ENCODE measurements at places on chromosomes 5 and 9.
A peak's percentile ranks its signal among the peaks of the same experiment; 100 is the strongest.

DNA sequence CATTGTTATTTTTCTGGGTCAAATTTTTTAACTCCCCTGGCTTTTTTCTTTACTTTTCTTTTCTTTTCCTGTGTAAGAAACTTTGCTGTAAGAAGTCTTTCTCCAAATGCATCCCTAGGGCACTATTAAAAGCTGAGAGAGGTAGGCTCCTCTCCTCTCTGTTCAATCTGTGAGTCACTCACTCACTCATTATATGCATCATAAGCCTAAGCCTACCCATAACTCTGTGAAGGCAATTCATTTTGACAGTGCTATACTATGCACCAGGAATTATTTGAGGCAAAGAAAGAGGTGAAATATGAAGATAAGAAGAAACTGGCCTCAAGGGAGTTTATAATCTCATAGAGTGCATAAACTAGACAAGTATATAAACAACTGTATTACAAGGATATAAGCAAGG is 67.9 kb upstream of the PRR16 start:
- no peak for DNase-seq

DNA sequence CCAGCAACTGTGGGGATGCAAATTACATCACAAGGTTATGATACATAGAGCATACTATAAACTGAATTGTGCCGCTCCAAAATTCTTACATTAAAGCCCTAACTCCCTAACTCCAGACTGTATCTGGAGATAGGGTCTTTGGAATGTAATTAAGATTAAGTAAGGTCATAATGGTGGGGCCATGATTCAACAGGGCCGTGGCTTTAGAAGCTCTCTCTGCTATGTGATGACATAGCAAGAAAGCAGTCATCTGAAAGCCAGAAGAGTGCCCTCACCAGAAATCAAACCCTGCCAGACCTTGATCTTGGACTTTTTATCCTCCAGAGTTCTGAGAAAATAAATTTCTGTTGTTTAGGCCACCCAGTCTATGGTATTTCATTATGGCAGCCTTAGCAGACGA is 123.9 kb downstream of the FBXL17 start:
- no peak for DNase-seq

DNA sequence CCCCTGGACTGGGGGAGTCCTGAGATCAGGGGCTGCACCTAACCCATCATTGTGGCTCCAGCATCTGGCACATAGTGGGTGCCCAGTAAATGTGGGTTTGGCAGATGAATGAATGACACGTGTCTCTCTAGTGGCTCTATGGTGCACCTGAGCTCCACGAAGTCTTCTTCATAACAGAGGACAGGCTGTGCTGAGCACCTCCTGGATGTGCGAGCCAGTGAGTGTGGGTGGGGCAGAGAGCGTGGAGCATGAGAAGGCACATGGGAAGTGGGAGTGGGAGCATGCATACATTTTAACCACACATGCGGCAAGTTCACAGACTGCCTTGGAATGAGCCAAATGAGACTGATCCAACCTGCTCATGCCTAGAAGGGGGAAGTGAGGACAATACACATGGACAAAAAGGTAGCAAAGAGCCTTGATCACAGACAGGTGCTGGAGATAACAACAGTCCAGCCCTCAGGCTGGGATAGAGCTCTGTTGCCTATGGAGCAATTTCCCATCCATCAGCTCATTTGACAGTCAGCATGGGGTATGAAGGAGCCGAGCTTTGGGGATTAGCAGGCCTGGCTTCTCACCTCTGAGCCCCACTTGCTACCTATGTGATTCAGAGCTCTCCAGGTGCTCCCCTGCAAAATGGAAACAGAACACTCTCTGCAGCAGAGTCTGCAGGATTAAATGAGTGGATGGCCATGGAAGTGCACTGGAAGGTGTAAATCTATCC is 76.2 kb upstream of the TBC1D2 start:
- DNase-seq: no peak

DNA sequence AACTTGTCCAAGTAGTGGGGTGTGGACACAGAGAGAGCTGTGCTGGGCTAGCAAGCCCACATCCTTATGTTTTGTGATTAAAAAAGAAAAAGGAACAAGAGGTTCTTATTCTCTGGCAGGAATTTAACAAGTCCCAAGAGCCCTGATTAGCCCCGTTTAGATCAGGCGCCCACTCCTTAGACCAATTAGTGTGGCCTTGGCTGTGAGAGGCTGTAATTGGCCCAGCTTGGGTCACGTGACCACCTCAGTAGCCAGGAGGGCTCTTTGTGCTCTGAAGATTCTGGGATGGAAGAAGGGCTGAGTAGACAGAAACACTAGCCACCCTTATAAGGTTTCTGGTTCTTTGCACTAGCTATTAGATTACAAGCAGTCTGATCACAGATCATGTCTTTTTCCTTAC is 31.1 kb downstream of the GCNT4 start:
- DNase-seq: no peak

DNA sequence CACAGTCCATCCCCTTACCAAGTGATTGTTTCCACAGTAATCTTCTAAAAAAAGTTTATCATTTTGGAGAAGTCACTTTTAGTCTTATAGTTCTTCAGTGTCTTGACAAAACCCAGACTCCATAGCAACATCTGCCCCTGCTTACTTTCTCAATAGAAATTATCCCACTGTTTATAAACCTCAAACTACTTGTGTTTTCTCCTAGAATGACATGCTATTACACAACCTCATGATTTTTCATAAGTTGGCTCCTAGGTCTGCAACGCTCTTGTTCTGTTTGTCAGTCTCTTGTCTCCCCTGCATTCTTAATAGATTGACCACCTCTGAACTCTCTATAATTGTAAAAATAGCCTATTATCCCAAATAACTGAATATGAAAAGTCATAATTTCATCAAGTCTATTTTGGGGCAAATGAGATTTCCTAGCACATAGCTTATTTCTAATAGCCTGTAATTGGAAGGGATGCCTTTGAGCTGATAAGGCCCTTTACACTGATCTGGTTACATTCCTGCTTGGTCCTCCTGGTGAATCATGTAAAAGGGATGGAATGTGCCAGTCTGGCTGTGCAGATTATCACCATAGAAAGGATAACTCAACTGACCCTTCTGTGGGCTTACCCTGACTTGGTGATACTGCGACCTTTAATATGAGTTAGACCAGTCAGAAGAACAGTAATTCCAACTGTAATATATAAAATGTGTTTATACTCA is 69.6 kb downstream of the CHSY3 start:
- DNase-seq: no peak

GRCh38 chr5:14816999-14817761 is 54.4 kb downstream of the ANKH start:
- DNase-seq: no peak

DNA sequence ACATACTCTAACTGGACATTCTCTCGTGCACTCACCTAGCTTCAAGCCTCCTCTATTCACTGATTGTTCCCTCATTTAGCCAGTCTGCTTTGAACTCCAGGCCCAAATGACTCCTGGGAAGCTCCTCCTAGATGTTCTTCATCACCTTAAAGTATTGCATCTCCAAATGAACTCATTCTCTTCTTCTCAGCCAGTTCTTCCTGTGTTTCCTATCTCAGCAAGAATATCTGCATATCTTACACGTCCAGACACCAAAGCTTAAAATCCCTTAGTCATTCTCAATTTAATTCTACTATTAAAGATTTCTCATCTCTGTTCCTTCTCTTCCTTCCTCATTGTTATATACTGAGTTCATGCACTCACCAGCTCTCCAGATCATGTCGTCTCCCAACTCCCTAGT is 118.6 kb upstream of the DAB2 start:
- no peak for DNase-seq

GRCh38 chr9:38432922-38433510 is 8.8 kb upstream of the IGFBPL1 start:
- DNase-seq: no peak

DNA sequence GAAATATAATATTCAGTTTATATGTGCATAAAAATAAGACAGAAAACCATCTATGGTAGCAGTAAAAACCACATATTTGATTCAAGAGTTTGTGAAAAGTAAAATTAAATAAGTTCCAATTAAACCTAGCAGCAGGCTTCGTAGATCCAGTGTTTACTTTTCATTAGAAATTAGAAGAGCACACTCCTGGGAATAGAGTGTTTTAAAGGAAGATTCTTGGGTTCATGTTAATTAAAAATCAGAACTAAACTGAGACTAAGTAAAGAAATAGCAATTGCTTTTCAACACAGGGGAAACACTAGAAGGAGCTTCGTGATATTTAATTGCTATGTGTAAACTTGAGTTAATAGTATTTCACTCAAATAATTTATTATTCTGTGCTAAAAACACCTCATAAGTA is 1097.8 kb upstream of the CDH18 start:
- DNase-seq: no peak

DNA sequence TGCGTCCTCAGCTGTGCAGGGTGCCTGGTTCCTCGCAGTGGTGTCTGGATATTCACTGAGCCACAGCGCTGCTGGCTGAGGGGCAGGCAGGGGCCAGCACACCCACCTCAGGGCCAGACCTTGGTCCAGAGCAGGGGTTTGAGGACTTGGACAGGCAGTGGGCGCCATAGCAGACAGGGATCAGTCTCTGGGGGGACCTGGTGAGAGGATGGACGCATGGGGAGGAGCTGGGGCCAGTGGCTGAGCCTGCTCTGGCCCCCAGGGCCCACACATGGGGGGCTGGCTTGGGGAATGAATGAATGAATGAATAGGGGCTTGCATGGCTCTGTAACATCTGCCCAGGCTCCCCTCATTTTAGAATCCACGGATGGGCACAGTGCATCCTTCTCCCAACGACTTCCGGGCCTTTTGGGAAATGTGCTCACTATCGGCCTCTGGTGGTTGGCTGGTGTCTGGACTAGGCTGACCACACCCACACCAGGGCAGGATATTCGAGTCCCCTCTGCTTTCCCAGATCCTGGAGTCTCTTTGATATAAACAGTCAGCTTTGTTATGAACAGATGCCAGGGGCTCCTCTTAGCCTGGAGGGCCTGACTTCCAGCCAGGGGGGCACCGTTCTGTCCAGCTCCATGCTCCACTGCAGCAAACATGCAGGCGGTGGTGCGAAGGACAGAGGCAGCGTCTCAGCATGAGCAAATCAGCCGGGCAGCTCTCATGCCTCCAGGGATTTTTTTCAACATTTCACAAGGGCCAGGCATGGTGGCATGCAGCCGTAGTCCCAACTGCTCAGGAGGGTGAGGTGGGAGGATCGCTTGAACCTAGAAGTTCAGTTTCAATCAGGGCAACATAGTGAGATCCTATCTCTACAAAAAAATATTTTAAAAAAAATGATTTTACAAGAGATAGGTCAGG is 62.6 kb downstream of the NEK6 start:
- DNase-seq: peak; percentile 75

DNA sequence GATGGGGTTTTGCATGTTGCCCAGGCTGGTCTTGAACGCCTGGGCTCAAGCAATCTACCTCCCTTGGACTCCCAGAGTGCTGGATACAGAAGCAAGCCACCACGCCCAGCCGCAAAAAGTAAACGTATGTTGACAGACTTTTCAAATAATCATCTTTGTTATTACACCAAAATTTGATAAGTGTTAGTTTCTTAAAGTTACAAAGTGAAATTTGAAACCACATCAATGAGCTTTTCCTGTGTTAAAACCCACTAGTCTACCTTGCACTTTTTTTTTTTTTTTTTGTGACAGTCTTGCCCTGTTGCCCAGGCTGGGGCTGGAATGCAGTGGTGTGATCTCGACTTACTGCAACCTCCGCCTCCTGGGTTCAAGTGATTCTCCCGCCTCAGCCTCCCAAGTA is 29.9 kb downstream of the SPACA9 start:
- DNase-seq: no peak

GRCh38 chr5:177231479-177232250 is 71.9 kb downstream of the RAB24 start:
- DNase-seq: no peak

DNA sequence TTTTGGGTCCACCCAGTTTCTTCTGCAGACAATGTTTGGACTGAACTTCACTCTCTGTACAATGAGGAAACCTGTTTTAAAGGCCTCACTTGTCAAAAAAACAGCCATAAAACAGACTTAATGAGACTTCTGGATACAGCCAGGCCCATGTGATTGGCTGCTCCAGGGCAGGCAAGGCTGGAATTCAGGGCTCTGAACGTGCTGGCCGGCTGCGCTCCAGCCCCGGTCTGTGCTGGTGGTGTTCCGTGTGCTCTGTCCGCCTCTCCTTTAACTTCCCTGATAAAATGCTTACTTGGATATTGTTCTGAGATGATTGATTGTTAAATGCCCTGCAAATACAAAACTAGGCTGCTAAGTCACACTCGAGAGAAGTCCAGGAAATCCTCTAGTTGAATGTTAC is 131.2 kb upstream of the KLF4 start:
- DNase-seq: peak; percentile 48

- DNase-seq: no peak
These were observed 386.8 kb upstream of the PTPRD start for GRCh38 chr9:10999646-11000045.

GRCh38 chr5:21121213-21121612 is 1133.2 kb upstream of the CDH18 start:
- DNase-seq: no peak

DNA sequence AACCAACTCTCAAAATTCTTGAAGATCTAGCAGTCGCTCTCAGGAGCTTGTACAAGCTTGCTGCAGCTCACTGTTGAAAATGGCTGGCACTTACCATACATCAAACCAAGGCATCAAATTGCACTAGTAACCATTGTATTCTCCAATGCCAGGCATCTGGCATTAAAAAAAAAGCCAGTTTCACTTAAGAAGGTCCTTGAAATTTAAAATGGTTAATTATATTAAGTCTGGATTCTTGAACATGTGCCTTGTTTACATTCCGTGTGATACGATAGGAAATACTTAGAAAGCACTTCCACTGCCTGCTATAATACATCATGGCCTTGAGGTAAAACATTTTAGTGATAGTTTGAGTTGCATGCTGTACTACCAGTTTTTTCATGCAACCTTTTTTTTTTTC is 300.7 kb downstream of the KDM4C start:
- DNase-seq: no peak

DNA sequence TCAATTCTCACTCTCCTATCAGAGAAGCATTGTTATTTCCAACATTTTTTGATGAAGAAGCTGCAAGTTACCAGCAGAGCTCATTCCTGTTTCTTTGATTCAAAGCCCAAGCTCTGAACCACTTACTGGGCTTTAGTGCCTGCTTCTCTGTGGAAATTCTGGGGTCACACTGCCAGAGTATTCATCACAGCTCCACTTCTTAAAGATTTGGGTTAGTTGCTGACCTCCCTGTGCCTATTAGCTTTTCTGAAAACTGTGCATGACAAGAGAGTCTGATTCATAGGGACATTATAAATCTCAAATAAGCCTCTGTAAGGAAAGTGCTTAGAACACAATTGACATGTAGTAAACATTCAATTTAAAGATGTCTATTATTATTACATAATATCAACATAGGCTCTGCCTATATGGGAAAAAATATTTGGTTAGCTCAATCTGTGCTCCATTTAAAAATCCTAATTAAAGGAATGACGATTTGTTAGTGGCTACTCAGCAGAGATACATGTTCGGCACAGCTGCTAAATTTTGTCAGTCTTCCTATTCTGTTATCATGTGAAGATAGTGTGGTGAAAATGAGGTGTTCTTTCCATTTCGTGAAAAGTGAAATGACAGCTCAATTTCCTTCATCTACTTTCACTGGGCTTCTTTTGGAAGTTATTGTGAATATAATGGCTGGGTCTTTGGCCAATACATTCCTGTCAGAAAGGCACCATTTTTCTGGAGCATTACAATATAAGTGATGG is 293.0 kb downstream of the KCTD16 start:
- no peak for DNase-seq

GRCh38 chr5:4817767-4818166 is 322.4 kb upstream of the ADAMTS16 start:
- no peak for DNase-seq

- DNase-seq: no peak
These were observed 725.2 kb downstream of the BRINP1 start for GRCh38 chr9:118644066-118644465.

- peak; percentile 87 for DNase-seq
These were observed at the start of gene ADAMTSL2 for GRCh38 chr9:133534346-133535291. Gene ADAMTSL2 (plus strand): TSS chr9:133534704. CDS start chr9:133536713, 2,009 bp downstream.

- no peak for DNase-seq
These were observed 4.7 kb downstream of the ATP6V0E1 start for GRCh38 chr5:172988276-172988675.
